Neural crest cell (in vitro differentiated cells): ENCODE measurements at places on chromosomes 4 and X. TPM values are rescaled to one million over a fixed set of nuclear protein-coding genes. Genes with fewer than 3 reads are reported as not detected.

GRCh38 chr4:137274404-137274803 lies 257.9 kb downstream of the PCDH18 start:
- no peak overlapping the region for H3K4me3 ChIP-seq
- no peaks in the 10 kb centered on the region for H3K36me3 ChIP-seq
- no peak overlapping the region for H3K27ac ChIP-seq
- DNase-seq, result no peak

GRCh38 chr4:166064721-166065120 lies 191.7 kb downstream of the TLL1 start:
- H3K4me3 ChIP-seq, result no peak overlapping the region
- no peaks in the 10 kb centered on the region for H3K36me3 ChIP-seq
- H3K4me1 ChIP-seq, result no peaks in the 10 kb centered on the region
- H3K27ac ChIP-seq, result no peak overlapping the region

- H3K4me1 ChIP-seq, result no peaks in the 10 kb centered on the region
- no peak overlapping the region for H3K27ac ChIP-seq
- no peak for DNase-seq
These were observed 1008.8 kb downstream of the ADGRL3 start for GRCh38 chr4:62208921-62209320.

DNA sequence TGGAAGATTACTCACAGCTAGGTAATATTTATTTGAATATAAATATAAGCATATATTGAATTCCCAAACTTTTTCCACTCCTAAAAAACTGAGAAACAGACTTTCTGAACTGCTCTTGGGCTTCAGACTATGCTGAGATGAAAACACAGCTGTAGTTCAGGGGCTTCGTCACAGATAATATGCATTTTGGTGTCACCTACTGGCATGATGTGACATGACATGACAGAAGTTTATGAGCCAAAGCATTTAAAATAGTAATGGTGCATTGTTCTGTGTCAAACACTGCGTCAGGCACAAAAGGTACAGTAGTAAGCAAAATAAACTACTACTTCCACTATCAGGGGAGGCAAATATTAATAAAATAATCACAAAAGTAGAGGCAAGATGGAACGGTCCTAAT lies 171.3 kb downstream of the BTC start:
- H3K4me1 ChIP-seq, result no peaks in the 10 kb centered on the region
- no peak overlapping the region for H3K27ac ChIP-seq
- no peak for DNase-seq
- H3K4me3 ChIP-seq, result no peak overlapping the region
- no peaks in the 10 kb centered on the region for H3K27me3 ChIP-seq

GRCh38 chr4:81428002-81428401 lies 43.7 kb downstream of the RASGEF1B start:
- peaks cover 4% of the 10 kb centered on the region for H3K36me3 ChIP-seq
- H3K27ac ChIP-seq, result no peak overlapping the region
- peaks cover 46% of the 10 kb centered on the region for H3K4me1 ChIP-seq

GRCh38 chr4:12545812-12546211 lies 938.3 kb downstream of the RAB28 start:
- no peaks in the 10 kb centered on the region for H3K27me3 ChIP-seq
- no peak for DNase-seq
- no peaks in the 10 kb centered on the region for H3K36me3 ChIP-seq
- no peak overlapping the region for H3K27ac ChIP-seq

GRCh38 chr4:26287756-26288155 lies 33.1 kb upstream of the RBPJ start:
- H3K27me3 ChIP-seq, result no peaks in the 10 kb centered on the region
- DNase-seq, result no peak
- H3K4me1 ChIP-seq, result no peaks in the 10 kb centered on the region

DNA sequence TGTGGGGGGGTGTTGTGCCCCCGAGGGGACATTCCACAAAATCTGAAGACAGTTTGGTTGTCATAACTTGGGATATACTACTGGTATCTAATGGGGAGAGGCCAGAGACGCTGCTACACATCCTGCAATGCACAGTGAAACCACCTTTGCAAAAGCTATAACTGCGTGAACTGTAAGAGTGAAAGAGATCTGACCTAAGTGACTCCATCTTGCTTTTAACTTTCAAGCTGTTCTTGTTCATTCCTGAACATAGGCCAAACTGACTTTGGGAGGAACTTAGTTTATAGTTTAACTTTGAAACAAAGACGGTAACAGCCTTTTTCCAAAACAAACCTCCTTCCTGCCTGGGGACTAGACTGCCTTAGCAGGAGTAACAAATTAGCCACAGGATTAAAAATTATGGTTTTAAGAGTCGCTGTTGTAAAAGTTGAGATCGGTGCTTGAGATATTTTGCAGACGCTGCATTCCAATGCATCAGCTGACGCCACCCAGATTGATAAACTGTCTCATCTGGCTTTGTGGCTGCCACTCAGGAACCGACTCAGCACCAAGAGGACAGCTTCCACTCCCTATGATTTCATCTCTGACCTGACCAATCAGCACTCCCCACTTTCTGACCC lies 70.9 kb downstream of the ATXN3L start:
- H3K27ac ChIP-seq, result no peak overlapping the region
- no peaks in the 10 kb centered on the region for H3K27me3 ChIP-seq
- H3K4me1 ChIP-seq, result no peaks in the 10 kb centered on the region
- H3K4me3 ChIP-seq, result no peak overlapping the region

GRCh38 chrX:105553118-105553517 lies 269.2 kb upstream of the NRK start:
- H3K27me3 ChIP-seq, result no peaks in the 10 kb centered on the region
- no peaks in the 10 kb centered on the region for H3K36me3 ChIP-seq
- no peak for DNase-seq
- no peak overlapping the region for H3K4me3 ChIP-seq

- no peak for DNase-seq
- no peaks in the 10 kb centered on the region for H3K27me3 ChIP-seq
- H3K4me3 ChIP-seq, result no peak overlapping the region
- peaks cover 25% of the 10 kb centered on the region for H3K36me3 ChIP-seq
These were observed 85.4 kb downstream of the CBR4 start for GRCh38 chr4:168924667-168925066.

DNA sequence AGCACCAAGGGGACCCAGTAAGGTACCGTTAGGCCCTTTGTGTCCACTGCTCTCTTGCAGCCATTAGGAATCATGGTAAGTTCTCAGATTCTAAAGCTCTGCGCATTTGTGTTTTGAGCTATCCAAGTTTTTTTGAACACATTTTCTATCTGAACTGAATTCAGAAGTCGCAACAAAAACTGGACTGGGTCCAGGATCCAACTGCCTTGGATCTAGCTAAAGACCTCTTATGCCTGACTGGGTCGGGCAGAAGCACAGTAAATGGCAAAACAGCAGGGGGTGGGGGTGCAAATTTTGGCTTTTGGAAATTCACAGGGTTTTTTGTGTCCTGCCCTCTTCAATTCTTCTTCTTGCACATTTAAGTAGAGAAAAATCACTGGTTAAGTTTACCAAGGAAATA lies 30.0 kb downstream of the RCHY1 start:
- no peaks in the 10 kb centered on the region for H3K27me3 ChIP-seq
- DNase-seq, result no peak
- H3K4me3 ChIP-seq, result no peak overlapping the region
- H3K27ac ChIP-seq, result no peak overlapping the region
- H3K36me3 ChIP-seq, result peaks cover 8% of the 10 kb centered on the region

PPP4R3C gene
- total RNA-seq, result not detected in 2 replicates

BEND2 gene
- not detected in 2 replicates for total RNA-seq

GLOD5 gene
- not detected in 2 replicates for total RNA-seq

TLR8 gene
- total RNA-seq, result not detected in 2 replicates

MSMO1 gene
- total RNA-seq, result 139 and 147 TPM in 2 replicates

MAPK10 gene
- total RNA-seq, result 56.9 and 62.2 TPM in 2 replicates

ADAM29 gene
- total RNA-seq, result not detected in 2 replicates

PASD1 gene
- not detected in 2 replicates for total RNA-seq

COX7B2 gene
- total RNA-seq, result not detected in 2 replicates
